Ascending aorta (tissue), 2 donors: ENCODE measurements at places on chromosomes 1 and 21.

GRCh38 chr1:246728311-246728710 lies 4.1 kb downstream of the SCCPDH start:
- DNase-seq = no peak

- no peak for DNase-seq
Observed at GRCh38 chr1:206633708-206634121, 1.6 kb upstream of the DYRK3 start.

GRCh38 chr1:202888221-202888530 lies 773 bp downstream of the RABIF start:
- no peak for DNase-seq

DNA sequence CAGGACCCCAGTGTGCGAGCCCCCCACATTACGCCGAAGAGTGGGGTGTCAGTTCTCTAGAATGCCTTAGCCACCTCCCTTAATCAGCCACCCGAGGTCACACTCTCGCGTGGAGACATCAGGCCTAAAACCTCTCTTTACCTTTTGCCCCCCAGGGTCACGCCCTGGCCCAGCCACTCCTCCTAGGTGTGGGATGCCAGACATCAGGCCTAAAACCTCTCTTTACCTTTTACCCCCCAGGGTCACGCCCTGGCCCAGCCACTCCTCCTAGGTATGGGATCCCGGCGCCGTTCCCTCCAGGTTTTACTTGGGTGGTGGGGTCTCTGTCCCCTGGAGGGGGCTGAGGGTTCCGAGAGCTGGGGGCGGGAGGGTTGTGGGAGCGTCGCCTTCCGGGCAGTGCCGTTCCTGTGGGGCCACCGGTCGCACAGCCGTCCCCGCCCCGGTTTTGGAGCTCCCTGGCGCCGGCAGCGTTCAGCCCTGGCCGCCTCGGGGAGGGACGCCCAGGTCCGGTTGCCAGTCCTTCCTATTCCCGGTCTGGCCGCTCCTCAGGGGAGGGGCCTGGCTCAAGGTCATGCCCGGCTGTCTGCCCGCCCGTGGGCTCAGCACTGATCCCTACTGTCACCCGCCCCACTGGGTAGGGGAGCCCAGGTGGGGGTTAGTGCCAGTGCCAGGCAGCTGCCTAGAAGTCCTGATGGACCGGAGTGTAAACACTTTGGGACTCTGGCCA lies 882 bp downstream of the VPS13D start:
- peak; percentile 77 for DNase-seq

DNA sequence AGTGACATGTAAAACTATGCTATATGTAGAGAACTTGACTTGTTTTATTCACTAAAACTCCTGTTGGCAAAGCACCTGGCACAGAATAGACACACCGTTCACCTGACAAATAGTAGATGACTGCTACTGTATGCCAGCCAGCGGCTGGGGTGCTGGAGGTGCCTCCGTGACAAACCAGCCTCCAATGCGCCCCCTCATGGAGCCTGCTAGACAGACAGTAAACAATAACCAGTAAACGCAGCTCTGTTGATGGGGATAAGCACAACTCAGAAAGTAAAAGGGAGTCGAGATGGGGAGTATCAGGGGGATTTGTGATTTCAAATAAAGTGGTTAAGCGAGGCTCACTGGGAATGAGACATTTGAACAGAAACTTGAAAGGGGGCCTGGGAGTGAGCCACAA lies 107.2 kb downstream of the PRDM2 start:
- no peak for DNase-seq

GRCh38 chr1:224828691-224829090 lies 100.8 kb upstream of the DNAH14 start:
- DNase-seq = no peak

DNA sequence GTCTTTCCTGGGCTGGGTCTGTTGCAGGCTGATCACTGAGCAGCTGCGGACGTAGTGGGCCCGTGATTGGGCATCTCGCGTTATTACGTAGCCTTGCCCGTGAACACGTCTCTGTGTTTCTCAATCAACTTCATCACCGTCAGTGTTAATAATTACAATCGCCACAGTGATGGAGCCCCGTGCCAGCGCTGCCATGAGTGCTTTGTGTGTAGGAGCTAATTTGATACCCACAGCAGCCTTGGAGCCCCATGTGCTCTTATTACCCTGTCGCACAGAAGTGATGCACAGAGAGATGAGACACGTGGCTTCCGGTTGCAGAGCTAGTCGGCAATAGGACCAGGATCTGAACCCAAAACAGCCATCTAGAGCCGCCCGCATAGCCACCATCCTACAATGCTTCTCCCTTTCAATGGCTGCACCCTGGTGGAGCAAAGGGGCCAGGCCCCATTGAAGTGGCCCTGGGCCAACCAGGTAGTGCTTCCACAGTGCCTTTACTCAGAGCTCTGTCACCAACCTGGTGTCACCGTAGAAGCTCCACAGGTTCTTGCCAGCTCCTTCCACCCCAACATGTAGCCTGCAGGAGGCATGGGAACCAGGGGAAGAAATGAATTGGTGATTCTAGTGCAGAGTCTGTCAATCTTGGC lies 398.5 kb upstream of the VAMP3 start:
- no peak for DNase-seq

GRCh38 chr1:167488786-167489185 lies 29.5 kb downstream of the CD247 start:
- no peak for DNase-seq

DNA sequence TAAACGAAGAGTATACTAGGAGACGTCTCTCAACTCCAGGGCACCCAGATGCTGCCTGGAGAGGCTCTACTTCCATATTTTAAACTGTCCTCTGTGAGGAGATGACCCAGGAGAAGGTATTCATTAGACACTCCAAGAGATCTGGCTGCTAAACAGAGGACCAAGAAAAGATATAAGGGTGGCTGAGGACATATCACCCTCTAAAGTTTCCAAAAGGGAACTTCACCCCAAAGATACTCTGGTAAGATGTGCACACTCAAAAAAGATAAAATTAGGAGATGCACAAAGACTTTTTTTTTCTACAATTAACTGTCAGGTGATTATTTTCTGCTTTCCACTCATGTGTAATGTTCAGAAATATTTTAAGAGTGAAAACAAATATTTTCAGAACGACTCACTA lies 1.4 kb downstream of the ZNF670 start:
- no peak for DNase-seq

- DNase-seq = no peak
Observed at GRCh38 chr1:51843948-51844347, 34.6 kb downstream of the NRDC start.

DNA sequence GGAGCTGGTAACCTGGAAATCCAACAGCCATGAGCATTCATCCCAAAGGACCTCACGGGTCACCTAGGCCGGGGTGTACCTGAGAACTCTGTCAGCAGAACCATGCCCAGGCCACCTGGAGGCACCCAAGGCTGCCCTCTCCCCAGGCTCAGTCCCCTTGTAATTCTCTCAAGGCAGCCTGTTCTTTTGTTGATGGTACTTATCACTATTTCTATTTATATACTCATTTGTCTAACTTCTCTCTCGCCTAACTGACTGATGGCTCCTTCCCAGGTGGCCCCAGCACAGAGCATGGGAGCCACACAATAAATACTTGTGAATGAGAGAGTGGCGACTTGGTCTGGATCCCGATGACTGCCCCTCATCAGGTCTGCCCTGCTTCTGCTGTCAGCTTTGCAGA lies 16.7 kb downstream of the CASP9 start:
- no peak for DNase-seq

- DNase-seq = no peak
Observed at GRCh38 chr1:167200749-167201148, 19.9 kb upstream of the POU2F1 start.

DNA sequence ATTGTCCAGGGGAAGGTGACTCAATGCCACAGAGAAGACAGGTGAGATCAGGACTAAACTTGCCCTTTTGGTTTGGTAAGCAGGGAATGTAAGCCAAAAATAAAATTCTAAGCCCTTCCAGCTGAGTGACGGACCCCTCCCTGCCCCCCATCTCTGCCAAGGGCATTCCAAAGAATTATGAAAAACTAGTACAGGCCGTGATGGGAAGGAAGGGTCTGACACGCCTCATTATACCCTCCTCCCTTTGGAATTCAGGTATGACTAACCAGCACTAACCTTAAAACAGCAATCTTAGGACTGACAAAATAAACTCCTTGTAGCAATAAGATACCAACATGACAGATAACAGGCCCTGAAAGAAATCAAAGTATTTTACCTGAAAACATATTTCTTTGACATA lies 99.6 kb downstream of the GABPA start:
- no peak for DNase-seq

- DNase-seq = no peak
Observed at GRCh38 chr1:211603191-211603701, 24.3 kb upstream of the SLC30A1 start.
